Esophagus mucosa (tissue), 1 donor: ENCODE measurements at places on chromosomes 4 and X. TPM values are rescaled to one million over a fixed set of nuclear protein-coding genes. Genes with fewer than 3 reads are reported as not detected.

Gene CENPVL2
- not detected for total RNA-seq

Gene ARMCX1
- total RNA-seq, result 3.0 TPM

- no peak for ATAC-seq
These were observed 72.3 kb upstream of the SH3RF1 start for GRCh38 chr4:169342906-169343564.

Gene GAGE12F
- total RNA-seq, result not detected

Gene GPR78
- 6.4 TPM for total RNA-seq

DNA sequence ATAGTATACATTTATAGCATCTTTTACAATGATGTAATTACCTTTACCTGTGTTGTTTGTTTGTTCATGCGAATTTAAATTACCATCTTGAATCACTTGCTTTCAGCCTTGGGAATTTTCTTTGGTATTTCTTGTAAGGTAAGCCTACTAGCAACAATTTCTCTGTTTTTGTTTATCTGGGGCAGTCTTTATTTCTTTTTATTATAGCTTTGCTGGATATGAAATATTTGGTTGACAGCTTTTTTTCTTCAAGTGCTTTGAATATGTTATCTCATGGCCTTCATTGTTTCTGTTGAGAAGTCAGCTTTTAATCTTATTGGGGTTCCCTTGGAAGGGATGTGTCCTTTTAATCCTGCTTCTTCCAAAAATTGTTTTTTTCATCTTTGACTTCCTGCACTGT lies 292.8 kb upstream of the EDA2R start:
- ATAC-seq, result no peak

Gene POLN
- total RNA-seq, result 1.1 TPM

Gene ANK2
- 1.6 TPM for total RNA-seq

Gene UBE2K
- total RNA-seq, result 81.1 TPM

Gene TRPC3
- total RNA-seq, result not detected

Gene USP17L12
- not detected for total RNA-seq

Gene NALF2
- total RNA-seq, result 0.60 TPM

Gene DDIT4L
- 0.56 TPM for total RNA-seq

DNA sequence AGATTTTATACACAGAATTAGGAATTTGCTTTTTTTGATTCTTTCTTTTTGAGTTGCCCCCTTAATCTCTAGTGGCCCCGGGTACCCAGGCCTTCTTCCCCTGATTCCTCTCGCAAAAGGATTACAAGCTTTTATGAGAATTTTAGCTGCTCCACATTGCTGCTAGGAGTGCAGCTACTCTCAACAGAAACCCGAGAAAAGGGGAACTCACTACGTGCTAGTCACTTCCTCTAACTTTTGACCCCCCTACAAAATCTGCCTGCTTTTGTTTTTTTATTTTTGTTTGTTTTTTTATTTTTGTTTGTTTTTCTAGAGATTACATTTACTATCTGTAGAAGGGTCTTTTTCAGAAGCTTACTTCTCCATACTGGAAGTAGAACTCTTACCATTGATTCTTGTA lies 64.1 kb downstream of the ZNF81 start:
- ATAC-seq, result no peak

DNA sequence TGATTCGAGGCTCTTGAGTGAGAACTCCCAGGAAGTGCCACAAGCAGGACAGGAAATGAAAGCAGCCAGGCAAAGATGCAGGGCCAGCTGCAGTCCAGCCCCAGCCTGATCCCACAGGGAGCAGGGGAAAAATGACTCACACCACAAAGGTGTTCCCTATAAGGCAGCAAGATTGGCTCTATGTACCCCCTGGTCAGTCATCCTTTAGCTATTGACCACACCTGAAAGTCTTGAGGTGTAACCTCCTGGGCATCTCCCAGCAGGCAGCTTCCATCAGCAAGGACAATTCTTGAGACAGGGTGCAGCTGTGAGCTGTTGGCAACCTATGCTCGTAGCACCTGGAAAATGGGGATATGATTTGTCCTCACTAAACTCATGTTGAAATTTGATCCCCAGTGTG lies 27.9 kb upstream of the EXOC1L start:
- ATAC-seq, result peak; percentile 33

Gene DUSP21
- total RNA-seq, result not detected

DNA sequence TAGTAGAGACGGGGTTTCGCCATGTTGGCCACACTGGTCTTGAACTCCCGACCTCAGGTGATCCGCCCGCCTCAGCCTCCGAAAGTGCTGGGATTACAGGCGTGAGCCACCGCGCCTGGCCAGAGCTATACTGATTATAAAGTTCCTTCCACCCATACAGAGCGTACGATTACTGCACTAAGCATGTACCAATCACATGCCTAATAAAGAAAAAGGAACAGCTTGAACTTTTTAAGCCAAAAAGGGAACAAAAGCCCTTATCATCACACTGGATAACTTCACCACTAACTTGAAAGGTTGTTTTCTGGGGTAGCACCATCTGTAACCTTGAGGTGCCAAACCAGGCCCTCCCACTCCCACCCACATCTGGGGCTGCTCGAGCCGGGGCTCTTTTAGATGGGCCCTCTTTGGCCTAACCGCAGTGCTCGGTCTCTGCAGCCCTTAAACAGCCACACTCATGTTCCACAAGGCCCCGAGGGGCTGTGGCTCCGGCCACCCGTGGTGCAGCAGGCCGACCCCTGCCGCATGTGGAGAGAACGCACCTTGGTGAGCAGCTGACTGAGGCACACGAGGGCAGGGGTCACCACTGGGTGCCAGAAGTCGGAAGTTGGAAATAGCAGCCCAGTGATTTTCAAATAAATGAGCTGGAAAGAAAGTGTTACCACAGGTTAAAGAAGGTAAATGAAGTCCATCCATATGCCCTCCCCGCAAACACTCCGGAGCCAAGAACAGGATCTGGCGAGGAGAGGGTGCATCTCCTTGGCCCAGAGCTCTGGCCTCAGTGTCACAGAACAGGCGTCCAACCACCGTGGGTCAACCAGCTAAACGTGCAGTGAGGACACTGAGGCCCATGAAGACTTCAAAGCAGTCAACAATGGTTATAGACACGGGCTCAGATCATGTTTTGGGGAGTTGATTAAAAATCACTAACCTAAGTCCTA lies 18.4 kb downstream of the NOP14 start:
- ATAC-seq, result no peak

Gene DCK
- 9.5 TPM for total RNA-seq

Gene EFHC2
- total RNA-seq, result 0.80 TPM

GRCh38 chr4:77776182-77777134 lies 42.7 kb downstream of the CNOT6L start:
- no peak for ATAC-seq

Gene GAGE12E
- total RNA-seq, result not detected

Gene OCRL
- 13.0 TPM for total RNA-seq

GRCh38 chrX:97616883-97617530 lies 733.3 kb downstream of the RPA4 start:
- peak; percentile 94 for ATAC-seq

- ATAC-seq, result no peak
These were observed 122.5 kb downstream of the PTTG2 start for GRCh38 chr4:38082424-38083385.

DNA sequence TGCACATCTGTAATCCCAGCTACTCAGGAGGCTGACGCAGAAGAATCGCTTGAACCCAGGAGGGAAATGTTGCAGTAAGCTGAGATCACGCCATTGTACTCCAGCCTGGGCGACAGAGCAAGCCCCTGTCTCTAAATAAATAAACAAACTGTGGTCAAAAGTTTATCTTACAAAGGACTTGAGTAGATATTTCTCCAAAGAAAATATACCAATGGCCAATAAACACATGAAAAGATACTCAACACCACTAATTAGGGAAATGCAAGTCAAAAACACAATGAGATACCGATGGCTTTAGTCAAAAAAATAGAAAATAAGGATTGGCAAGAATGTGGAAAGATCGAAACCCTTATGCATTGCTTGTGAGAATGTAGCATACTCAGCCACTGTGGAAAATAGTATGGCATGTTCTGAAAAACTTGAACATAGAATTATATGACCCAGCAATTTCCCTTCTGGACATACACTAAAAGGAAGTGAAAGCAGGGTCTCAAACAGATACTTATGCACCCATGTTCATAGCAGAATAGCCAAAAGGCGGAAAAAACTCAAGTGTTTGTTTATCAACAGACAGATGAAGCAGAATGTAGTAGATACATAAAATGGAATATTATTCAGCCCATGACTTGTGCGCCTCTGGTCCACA lies 2.0 kb upstream of the CFAP97 start:
- ATAC-seq, result no peak

DNA sequence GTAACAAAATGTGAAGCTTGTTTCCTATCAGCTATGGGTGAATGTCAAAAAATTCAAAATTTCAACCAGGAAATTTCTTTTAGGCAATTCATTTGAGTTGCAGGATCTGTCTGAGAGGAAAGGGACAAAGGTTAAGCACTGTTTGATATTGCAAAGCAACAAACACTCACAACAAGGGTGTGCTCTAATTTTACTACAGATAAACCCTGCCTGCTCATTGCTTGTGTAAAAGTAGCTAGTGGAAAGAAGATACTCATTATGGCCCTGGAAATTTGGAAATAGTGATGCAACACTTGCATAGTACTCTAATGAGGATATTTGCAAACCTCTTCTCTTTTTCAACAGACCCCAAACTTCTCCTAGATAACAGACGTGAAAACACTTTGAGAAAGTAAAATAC lies 27.1 kb downstream of the FAM47E start:
- ATAC-seq, result no peak

Gene XG
- 14.2 TPM for total RNA-seq

- no peak for ATAC-seq
These were observed 181.5 kb downstream of the ZIC3 start for GRCh38 chrX:137747244-137748043.

Gene ZIC3
- not detected for total RNA-seq
